ENCODE measurements at places on chromosomes 11 and 22.

- no peak for DNase-seq
Measured at GRCh38 chr22:22902247-22903001, 14.8 kb downstream of the IGLL5 start.

- DNase-seq: no peak
Measured at GRCh38 chr11:31819621-31820437, 8.7 kb upstream of the PAX6 start.

DNA sequence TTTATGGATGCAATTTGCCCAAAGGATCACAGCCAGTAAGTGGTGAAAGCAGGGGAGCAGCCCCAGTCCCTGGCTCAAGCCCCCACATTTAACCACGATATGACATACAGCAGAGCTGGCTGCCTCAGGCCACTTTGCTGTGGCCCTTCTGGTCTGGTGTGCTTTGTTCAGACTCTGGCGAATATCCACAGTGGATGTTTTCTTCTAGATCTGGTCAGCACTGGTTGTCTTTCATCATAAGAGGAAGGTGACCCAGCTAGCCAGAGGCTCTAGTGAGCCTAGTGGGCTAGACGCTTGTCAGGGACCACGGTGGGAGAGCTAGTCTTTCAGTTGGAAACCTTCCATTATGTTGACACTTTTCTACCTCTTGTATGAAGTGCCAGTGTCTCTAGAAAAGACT is 42.5 kb downstream of the DGCR2 start:
- DNase-seq: no peak

DNA sequence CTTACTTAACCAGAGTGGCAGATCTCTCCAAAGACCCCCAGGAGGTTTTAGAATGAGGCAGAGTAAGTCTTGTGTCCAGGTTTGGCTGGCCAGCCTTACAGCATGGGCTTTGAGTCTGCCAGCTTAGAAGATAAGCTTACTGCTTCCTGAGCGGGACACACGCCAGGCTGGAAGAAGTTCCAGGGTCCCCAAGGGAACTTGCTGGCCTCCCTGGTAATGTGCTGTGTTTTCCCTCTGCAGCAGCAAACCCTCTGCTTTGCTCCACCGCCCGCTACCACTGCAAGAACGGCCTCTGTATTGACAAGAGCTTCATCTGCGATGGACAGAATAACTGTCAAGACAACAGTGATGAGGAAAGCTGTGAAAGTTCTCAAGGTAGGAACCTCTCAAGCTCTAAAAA is 154.2 kb downstream of the LDLRAD3 start:
- DNase-seq: no peak

- DNase-seq: no peak
Measured at GRCh38 chr11:78112582-78113275, 26.7 kb downstream of the ALG8 start.

DNA sequence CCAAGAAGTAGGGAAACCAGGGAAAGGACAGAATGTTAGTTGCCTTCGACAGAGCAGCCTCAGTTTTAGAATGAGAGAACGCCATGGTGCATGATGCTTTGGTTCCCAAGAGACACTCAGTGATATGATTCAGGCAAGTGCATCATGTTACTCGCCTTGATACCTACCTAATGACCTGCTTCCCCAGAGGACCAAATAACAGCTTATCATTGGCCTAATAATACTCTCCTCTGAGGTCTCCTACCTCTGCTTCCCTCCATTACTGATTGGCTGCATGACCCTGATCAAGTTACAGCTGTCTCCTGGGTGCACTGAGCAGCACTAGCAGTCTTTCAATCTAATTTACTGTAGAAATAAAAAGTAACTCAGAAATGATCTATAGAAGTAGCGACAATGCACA is 979.7 kb upstream of the FAT3 start:
- no peak for DNase-seq

- DNase-seq: no peak
Measured at GRCh38 chr11:119903389-119903788, 174.4 kb upstream of the NECTIN1 start.

DNA sequence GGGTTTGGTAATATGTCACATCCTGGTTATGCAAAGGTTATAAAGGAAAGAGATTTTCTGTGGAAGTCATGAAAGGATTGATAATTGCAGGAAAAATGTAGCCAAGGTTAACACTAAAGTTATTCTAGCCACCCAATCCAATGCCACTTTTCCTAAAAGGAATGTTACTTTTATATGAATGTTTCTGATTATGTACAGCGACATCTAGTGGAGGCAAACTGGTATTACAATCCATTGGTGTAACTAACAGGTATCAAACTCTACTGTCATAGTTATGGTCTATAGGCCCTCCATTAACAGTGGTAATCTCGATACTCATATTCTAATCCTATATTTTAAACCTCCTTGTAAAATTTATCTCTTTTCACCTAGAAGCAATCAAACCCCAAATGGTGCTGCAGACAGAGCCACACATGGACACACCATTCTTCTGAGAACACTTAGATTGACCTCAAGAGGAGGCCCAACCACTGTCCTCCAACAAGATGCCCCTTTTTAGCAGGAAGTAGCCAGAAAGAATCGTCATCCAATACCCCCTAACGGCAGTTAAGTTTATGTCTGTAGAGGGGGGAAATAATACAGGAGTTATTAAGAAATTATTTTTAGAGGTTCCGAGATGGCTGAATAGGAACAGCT is 74.9 kb upstream of the RAG2 start:
- DNase-seq: no peak
